Effector CD4-positive, alpha-beta T cell (primary cell): ENCODE measurements at places on chromosomes 3 and 15.
A peak's percentile ranks its signal among the peaks of the same experiment; 100 is the strongest.

DNA sequence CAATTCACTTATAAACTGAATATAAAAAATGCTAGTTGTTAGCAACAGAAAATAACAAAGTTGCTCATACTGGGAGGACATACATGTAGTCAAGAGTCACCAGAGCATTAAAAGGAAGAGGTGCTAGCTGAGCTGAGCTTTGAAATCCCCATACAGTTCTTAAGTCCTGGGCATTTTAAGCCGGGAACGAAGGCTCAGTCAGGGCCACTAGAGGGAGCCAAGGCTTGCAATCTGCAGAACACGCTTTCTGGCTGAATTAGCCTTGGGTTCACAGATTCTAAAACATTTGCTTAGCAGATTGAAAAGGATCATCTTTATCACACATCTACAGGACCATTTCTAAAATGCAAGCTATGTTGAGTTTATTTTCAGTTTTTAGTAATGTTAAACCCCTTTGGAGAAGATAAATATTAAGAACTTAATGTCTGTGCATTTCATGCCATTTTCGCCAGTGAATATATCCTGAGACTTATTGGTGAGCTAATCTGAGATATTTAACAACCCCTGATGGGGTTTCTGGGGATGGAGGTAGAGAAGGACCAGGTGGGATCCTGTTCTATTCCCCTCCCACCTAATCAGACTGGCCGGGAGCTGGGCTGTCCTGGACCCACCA is 26.3 kb upstream of the MNS1 start:
- peak; percentile 35 for DNase-seq

- no peak for DNase-seq
Observed at GRCh38 chr15:46059921-46060594, 425.2 kb downstream of the SQOR start.

- no peak for DNase-seq
Observed at GRCh38 chr15:101451266-101451799, 38.2 kb downstream of the PCSK6 start.

- no peak for DNase-seq
Observed at GRCh38 chr3:175378348-175378747, 519.2 kb downstream of the NAALADL2 start.

GRCh38 chr15:93948726-93949125 is 282.6 kb upstream of the MCTP2 start:
- DNase-seq, result no peak

GRCh38 chr3:156837115-156837514 is 11.0 kb downstream of the LEKR1 start:
- DNase-seq, result no peak

GRCh38 chr3:38114875-38115644 is 21.9 kb downstream of the ACAA1 start:
- no peak for DNase-seq

GRCh38 chr3:186759231-186759930 is 24.0 kb upstream of the EIF4A2 start:
- no peak for DNase-seq

DNA sequence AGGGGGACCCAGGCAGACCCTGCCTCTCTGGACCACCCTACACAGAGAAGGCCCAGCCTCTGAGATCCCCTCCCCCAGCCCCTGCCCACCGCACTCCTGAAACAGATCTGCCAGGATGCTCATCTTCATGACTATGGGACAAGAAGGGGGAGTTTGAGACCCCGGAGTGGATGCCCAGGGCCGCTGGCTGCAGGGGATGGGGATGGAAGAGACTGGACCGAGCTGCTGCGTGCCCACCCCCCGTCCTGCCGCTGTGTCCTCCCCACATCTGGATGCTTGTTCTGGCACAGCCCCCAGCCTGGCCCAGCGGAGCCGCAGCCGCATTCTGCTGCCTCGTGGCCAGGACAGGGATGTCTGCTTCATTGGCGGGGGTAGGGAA is 30.3 kb upstream of the SEMA3F start:
- DNase-seq, result no peak

DNA sequence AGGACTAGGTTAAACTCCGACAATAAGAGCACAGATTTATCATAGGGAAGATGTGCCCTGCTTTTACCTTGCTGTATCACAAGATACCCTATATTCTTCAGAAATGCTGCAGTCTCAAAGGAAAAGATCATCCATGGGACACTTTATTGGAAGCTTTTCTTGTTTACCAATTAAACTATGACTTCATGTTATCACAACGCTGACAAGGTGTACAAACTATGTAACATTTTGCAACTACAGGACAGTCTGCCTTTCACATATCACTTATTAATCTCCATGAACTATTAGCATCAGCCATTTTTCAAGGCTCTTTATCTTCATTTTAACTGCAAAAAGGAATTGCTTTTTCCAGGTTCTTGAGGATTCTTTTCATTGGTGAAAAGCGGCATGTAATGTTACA is 34.0 kb downstream of the CBLB start:
- DNase-seq, result no peak

DNA sequence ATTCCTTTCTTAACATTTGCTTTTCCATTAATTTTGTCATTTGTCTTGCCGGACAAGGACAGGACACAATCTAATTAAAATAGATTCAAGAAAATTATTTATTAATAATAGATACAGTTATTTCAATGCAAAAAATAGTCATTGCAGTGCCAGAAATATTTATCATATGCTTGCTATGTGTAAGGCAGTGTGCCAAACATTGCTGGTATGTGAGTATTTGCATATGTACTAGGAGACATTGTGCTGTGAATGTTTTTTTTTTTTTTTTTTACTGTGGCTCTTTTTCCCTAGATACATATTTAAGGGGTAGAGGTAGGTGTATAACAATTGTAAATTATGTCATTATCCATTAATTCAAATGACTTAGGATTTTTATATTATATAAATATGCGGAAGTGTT is 23.3 kb downstream of the SPRED1 start:
- DNase-seq, result no peak

DNA sequence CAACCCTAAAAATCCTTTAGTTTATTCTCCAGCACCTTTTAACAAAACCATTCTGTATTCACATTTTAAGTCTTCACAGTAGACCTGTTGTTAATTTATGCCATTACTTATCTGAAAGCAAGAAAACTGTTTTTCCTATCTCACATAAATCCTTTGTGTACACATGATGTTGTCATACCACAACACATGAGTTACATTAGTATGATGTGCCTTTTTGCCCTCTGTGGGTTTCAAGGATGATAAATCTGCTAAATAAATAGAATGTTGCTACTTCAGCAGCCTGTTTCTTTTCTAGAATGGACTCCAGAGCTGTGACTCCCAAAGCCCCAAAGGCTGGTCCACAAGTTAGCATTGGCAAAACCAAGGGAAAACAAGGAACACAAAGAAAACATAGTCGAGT is 151.6 kb downstream of the SERPINI1 start:
- no peak for DNase-seq

- no peak for DNase-seq
Observed at GRCh38 chr3:190155752-190156151, 35.1 kb upstream of the P3H2 start.

GRCh38 chr3:186320862-186321568 is 41.0 kb downstream of the DGKG start:
- DNase-seq, result no peak

- DNase-seq, result no peak
Observed at GRCh38 chr15:99441871-99442251, 123.9 kb upstream of the MEF2A start.
